Lung (tissue), 17 donors: ENCODE measurements at places on chromosomes 3 and 15. TPM values are rescaled to one million over a fixed set of nuclear protein-coding genes. Genes with fewer than 3 reads are reported as not detected.

GRCh38 chr15:66095871-66096687 lies 157.5 kb downstream of the MEGF11 start:
- DNase-seq, result peak; percentile 19

GRCh38 chr3:40299721-40300335 lies 9.7 kb upstream of the EIF1B start:
- DNase-seq, result no peak

DNA sequence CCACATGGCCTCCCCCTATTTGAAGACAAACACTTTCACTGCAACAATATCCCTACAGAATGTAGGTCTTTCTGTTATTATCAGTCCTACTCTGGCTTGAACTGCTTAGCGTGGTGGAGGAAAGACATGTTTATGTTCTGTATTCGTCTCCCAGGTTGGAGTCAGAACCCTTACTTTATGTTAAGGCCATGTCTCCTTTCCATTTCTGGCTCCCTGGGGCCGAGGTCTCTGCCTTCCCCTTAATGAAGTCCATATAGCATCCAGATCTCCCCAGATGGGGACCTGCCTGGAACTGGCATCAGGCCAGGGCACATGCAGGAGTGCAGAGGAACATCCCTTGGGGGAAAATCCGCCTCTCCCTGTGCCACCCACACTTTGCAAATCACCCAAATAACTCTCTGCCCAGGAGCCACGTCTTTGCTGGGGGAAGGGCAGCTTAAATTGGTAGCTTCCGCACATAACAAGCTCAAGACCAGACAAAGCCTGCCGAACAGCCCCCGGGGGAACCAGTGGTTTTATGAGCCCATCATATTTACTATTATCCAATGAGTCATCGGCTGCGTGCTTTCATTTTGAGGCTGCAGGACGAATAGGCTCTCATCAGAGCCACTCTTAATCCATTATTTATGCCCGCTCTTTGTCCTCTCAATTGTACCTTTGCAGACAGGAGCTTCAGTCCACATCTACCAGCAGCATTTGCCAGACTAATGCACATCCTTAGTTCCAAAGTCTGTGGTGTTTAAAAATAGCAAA lies 237.0 kb downstream of the UACA start:
- DNase-seq, result no peak

- DNase-seq, result no peak
Measured at GRCh38 chr3:22795917-22796316, 407.2 kb upstream of the UBE2E2 start.

GRCh38 chr15:82047453-82048400 lies 1.9 kb upstream of the MEX3B start:
- peak; percentile 58 for DNase-seq

- DNase-seq, result no peak
Measured at GRCh38 chr3:192207239-192207638, 520.1 kb downstream of the FGF12 start.

MESP2 gene
- polyA plus RNA-seq, result 0.17 TPM

- peak; percentile 83 for DNase-seq
Measured at GRCh38 chr3:112629425-112629824, 11.5 kb downstream of the CCDC80 start.

ALG1L2 gene
- polyA plus RNA-seq, result not detected

GRCh38 chr3:61347981-61348380 lies 96.7 kb upstream of the FHIT start:
- DNase-seq, result no peak

DNA sequence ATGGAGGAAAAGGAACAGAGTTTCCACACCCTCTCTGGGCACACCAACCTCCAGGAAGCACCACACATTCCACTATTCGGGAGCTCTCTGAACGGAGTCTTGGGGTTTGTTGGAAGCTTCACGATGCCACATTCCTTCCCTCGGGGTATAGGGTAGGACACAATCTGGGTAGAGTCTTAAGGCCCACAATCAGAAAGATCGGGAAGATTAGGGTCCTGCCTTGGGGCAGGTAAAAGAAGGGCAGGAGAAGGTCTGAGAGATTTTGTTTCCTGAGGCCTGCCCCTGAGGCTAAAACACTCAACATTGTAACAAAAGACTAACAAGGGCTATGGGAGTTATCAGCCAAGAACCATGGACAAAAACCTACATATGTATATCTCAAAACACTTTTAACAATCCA lies 89.2 kb upstream of the RAP2B start:
- DNase-seq, result no peak

DNA sequence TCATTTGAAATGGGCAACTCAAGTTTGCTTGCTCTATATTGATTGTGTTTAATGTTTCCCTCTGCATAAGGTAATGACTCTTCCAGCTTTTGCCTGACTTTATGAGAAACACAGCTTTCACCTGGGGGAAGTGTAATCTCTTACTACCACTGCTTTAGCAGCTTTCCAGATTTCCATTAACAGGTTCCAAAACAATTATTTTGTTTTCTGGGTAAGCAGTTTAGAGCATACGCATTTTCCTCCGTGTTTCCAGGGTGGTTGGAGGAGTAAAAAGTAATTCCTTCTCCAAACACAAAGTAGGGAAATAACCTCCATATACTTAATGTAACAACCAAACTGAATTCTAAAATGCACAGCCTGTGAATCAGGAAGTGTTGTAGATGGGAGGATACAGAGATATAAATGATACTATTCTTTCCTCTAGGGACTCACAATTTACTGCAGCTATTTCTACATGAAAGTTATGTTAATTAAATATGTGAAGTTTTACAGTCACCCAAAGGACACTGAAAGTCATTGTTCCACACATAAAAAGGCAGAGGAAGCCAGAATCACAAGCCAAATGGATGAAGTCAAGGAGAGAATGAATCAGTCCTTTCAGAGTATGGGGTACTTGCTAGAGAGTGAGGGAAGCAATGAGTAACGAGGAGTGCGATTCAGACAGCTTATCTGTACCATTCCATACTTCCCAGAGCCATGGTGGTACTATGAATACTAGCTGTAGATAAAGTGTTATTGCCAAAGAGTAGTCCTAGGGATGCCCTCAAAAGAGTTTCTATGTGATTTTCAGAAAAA lies 16.6 kb downstream of the ST3GAL6 start:
- no peak for DNase-seq

DNA sequence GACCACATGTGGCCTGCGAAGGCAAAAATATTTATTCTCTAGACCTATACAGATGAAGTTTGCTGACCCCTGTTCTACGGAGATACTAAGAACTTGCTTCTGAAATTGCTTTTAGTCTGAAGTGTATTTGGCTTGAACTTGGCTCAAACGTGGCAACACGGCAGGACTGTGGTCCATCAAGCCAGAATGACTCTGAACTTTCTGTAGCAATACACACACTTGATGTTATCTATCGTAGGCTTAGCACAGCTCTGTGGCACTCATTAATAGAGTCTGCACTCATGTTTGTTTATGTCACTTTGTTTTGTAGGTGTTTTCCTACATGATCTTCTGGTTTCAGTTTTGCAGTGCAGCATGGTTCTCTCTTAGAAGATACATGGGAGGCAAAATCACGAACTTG lies 298.1 kb downstream of the ADAMTS17 start:
- DNase-seq, result no peak

UCN2 gene
- 0.07 TPM for polyA plus RNA-seq

DNA sequence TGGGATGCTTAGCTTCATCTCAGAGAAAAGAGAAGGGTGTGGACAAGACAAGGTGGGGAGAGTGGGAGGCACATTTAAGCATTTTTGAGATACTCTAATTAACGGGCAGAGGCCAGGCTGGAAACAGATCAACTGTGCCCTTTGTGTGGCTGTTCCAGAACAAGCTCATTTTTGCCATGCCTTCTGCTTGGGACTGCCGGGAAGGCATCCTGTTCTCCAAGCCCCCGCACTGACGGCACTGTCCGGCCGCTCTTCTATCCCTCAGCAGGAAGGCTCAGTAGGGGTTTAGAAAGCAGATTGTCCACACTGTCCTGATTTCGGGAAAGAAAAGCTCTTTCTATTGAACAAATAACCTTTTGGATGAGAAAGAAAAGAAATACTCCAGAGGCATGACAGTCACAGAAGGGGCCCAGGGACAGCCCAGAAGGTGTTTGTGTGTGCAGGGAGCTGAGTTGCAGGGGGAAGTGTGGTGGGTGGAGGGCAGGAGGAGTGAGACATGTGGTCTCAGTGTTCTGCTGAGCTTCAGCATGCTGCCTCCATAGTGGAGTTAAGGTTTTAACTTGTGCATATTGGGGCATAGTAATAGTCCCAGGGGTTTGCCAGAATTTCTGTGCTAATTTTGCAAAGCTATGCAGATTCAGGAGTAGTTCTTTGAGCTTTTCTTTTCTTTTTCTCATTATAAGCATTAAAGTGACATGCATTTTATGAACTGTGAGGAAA lies 27.3 kb downstream of the SV2B start:
- DNase-seq, result no peak

DPP8 gene
- polyA plus RNA-seq, result 14.8 TPM

GRCh38 chr3:174159604-174160003 lies 699.5 kb upstream of the NAALADL2 start:
- DNase-seq, result no peak

DNA sequence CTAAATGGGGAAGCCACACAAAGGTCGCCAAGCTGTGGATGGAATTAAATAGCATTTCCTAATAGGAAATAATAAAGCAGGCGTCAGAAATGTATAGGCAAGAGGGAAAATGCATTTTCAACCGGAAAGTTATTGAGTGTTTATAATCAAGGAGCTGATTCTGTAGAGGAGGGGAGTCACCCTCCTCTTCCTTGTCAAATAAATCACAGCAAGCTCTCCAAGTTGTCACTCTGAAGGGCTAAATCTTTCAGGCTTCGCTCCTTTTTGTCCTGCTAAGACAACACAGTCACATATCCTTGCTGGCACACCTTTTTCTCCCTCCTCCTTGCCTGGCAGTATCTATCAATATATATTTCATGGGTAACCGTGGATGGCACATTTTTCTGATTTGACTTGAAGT lies 338.4 kb downstream of the SATB1 start:
- DNase-seq, result no peak

DNA sequence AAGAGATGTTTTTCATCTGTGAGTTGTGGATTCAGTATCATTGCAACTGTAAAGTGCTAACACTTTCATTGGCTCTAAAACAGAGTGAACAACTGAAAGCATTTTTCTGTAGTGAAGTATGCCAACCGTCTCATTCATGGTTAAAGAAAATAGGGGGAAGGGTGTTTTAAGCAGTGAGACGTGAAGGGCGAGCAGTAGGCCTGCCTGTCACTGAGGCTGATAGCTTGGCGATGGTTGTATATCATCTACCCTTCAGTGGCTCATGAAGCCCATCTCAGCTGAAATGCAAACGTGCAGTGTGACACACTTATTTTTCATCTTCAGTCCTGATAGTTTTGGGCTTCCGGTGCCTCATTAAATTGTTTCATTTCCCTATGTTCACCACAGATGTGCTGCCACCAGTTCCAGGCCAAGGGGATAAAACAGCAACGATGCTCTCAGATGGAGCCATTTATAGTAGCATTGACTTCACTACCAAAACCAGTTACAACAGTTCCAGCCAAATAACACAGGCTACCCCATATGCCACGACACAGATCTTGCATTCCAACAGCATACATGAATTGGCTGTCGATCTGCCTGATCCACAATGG lies 562.0 kb downstream of the ROBO2 start:
- DNase-seq, result no peak

GOLGA6L6 gene
- not detected for polyA plus RNA-seq

DNA sequence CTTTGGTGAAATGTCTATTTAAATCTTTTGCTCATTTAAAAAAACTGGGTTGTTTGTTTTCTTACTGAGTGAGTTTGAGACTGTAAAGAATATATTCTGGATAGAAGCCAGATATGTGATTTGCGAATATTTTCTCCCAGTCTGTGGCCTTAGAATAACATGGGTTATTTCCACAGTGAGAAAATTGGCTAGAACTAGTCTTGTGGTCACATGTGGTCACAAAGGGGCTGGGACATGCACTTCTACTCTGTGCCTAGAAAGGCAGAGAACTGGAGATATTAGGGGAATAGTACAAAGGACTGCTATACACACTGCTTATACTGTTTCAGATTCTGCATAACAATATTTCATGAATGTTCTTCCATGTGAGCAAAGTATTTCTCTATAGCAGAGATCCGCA lies 79.9 kb upstream of the RGMA start:
- DNase-seq, result peak; percentile 23

DNA sequence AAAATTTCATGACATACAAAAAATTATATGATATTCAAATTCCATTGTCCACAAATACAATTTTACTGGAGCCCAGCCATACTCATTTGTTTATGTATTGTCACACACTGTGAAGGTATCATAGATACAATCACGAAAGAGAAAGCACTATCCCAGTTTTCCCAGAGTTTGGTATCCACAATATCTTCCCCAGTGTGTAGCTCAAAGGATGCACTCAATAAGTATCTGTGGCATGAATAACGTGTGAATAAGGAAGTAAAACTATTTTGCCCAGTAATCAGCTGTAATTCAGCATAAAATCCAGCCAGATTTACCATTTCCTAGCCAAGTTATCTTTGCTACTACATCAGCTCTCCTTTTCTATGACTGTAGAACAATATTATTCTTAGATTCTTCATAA lies 131.3 kb upstream of the KCNMB2 start:
- no peak for DNase-seq

GRK7 gene
- 0.06 TPM for polyA plus RNA-seq

DNA sequence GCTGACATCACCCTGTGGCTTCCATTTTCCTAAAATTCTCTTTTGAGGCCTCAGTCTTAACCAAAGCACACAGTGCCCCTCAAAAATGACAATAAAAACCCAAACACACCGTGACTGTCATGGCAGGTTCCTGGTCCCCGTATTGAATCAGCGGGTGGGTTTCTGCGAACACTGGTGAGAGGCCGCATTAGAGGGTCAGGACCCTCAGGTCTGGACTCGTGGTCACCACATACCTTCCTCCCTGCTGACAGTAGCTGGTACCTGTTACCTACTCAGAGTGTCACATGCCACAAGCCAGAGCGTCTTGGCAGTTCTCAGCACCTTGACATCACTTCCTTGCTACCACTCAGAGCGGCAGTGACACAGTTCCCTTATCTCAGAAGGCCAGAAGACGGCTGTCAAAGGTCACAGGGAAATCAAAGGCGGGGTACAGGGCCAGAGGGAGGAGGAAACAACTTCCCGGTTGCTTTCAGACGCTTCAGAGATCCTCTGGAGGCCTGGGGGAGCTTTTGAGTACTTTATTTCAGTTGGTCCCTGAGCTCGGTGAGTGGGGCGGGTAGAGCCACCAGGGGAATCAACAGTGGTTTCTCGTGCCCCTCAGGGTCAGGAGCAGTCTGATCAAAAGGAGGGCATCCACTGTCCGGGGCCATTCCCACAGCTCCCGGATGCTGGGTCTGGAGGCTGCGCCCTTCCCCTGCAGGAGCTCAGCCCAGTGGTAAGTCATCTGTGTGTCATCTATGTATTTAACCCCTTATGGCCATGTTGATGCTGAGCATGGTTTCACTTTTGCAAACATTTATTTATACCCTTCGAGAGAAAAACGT lies at the start of the genes CCR5AS and CCRL2:
TSS of gene CCR5AS (minus strand) at position 279 of the 824 bp plus-strand sequence.
TSS of gene CCRL2 (plus strand) at position 472 of the 824 bp plus-strand sequence. CDS start 821 bp downstream, outside the sequence.
- DNase-seq, result peak; percentile 44

KCNAB1 gene
- 0.16 TPM for polyA plus RNA-seq

- peak; percentile 42 for DNase-seq
Measured at GRCh38 chr15:80228959-80229610, 22.9 kb downstream of the CTXND1 start.

FAM98B gene
- polyA plus RNA-seq, result 6.9 TPM

- DNase-seq, result peak; percentile 52
Measured at GRCh38 chr3:128548426-128549282, 55.7 kb upstream of the GATA2 start.
